ENCODE measurements at places on chromosomes 6 and 20.

- no peak for DNase-seq
Measured at GRCh38 chr20:51419231-51419630, 123.3 kb downstream of the NFATC2 start.

DNA sequence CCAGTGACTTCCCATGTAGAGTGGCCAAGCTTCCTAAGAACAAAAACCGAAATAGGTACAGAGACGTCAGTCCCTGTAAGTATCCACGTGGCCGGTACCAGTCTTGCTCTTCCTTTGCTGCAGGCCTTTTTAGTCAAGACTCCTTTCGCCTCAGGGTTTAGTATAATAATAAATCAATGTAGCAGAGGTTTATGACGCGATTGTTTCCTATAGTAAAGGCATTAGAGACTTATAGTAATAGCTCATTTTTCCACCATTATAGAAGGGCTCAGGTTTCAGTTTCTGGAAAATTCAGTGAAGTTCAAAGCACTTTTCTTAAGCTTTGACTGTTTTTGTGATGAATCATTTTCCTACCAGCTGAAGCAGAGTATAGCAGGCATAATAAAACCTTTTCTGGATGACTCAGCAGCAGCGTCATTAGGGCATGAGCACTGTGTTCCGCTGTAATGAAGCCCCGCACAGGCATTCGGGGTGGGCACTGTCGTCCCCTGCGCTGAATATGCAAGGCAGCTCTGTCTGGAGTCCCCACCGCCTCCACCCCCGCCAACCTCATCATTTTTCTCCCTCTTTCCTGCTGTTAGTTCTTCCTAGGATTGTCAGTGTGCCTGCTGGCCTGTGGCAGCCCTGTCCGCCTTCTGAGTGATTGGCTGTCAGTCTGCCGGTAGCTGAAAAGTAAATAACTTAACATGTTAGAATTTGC lies 51.3 kb downstream of the PTPN1 start:
- peak; percentile 95 for DNase-seq

GRCh38 chr6:66735106-66735890 lies 1028.3 kb upstream of the EYS start:
- DNase-seq: no peak

- no peak for DNase-seq
Measured at GRCh38 chr20:38383147-38383546, 36.9 kb downstream of the LBP start.

DNA sequence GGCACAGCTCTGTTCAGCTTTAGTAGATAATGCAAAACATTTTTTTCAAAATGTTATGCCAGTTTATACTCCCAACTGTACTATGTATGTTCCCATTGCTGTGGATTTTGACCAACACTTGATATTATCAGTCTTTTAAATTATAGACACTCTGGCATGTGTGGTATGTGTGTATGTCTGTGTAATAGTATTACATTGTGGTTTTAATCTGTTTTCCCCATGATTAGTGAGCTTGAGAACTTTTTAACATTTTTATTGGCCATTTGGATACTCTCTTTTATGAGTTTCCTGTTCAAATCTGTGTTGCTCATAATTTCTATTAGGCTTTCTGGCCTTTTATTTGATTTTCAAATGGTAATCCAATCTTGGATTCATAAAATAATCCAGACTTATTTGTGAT lies 69.2 kb upstream of the TXNDC5 start:
- DNase-seq: no peak

DNA sequence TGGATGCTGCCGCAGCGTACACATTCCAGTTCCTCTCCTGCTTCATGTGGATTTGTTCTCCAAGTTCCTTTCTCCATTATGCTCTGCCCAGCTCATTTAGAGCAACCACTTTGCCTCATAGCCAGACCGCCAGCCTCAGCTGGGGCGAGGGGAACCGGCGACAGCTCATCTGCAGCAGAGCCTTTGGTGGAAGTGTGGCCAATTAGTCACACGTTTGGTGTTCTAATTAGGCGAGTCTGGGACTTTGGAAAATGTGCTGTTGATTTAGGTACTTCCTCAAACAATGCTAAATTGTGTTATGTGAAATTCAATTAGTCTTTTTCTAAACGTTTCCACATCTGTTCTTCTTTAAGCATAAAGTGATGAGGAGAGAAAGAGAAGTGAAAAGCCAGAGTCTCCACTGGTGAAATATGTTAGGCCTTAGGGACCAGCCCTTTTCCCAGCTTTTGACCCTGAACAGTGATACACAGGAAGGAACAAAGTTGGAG lies 217.9 kb downstream of the TBX18 start:
- DNase-seq: no peak

- DNase-seq: no peak
Measured at GRCh38 chr6:158607411-158608170, 37.0 kb downstream of the DYNLT1 start.

DNA sequence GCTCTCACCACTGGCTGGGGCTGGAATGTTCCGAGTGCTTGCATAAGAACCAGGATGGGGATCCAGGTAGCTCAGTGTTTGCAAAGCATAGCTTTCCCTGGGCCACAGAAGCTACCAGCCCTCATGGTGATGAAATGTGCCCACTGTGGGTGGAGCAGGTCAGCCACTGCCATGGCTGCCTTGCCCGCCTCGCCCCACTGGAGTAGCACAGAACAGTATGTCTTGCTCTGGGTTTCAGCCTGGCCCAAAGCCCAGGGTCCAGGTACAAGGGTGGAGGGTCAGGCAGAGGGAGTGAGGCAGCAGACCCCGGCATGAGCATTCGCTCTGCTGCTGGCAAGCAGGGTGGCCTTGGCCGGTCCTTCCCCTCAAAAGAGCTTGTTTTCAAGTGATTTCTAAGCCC lies 34.7 kb downstream of the KCNK17 start:
- DNase-seq: no peak

- DNase-seq: no peak
Measured at GRCh38 chr6:135271626-135272025, 90.5 kb downstream of the MYB start.

GRCh38 chr6:105986998-105987397 lies 99.1 kb upstream of the PRDM1 start:
- DNase-seq: no peak

- no peak for DNase-seq
Measured at GRCh38 chr20:59664421-59664941, 60.1 kb downstream of the PHACTR3 start.

DNA sequence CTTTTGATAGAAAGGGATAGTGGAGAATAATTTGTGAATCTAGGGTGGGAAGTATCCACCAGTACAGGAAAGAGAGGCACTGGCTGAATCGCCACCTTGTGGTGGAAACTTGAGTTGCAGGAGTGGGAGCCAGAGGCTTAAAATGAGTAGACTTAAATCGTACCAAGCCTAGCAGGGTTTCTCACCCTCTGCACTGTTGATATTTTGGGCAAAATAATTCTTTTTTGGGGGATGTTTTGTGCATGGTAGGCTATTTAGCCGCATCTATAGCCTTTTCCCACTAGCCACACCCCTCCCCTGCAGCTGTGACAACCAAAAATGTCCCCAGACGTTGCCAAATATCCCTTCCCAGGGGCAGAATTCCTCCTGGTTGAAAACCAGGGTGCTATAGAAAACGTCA lies 119.1 kb downstream of the DHX35 start:
- peak; percentile 64 for DNase-seq

DNA sequence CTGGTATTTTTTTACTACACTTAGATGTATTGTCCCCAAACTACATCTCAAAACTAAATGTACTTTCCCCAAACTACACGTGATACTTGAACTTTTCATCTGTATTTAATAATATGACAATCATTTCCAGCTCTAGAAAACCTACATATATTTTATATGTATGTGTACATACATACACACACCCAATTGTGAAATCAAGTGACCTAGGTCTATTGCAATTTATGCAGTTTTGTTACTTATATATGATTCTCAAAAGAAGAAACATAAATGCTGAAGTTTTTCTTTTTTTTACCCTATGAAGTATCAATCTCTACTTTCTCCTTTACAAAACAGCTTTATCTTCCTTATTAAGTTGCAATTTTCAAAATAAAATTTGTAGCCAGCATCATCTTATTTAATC lies 4.7 kb downstream of the ADNP start:
- no peak for DNase-seq

DNA sequence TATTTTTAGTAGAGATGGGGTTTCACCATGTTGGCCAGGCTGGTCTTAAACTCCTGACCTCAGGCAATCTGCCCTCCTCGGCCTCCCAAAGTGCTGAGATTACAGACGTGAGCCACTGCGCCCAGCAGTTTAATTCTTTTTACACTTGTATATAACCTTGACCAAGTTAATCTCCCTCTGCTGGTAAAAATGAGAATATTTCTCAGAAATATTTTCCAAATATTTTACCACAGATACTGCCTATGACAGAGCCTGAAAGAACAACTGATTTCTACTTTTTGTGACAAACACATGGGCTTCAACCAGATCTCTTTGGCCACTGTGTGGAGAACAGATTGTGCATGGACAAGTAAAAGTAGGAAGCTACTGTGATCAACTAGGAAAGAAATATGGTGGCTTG lies 21.2 kb upstream of the NHSL1 start:
- DNase-seq: peak; percentile 38

DNA sequence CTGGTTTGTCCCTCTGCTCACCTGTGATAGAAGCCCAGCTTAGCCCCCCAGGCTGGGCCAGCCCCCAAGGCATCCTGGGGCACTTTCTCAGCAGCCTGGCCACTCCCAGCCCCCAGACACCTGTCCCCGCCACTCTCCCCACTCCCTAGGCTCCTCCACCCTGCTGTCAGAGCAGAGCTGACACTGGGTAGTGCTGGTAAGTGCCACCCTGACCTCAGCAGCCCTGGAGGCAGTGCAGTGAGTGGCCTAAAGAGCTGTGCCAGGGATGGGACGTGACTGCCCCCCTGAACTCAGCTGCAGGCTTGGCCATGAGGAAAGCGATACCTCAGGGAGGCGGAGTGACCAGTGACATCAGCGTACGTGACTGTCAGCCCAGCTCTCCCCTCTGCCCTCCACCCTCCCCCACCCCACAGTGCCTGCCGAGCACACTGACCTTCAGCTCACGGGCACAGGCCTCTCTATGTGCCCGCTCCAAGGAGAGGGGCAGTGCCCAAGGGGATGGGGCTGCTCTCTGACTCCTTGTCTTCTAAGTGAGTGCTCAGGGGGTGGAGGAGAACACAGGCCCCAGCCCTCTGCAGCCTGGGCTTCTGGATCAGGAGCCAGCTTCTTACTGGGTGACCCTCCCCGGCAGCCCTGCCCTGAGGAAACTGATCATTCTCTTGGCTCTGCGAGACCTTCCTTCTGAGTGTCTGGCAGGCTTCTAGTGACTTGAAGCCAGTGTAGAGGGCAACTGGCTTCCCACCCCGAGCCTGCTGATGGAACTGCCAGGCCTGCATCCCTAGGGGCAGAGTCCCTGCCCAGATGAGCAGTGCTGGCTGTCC lies 172.7 kb downstream of the MRPL14 start:
- DNase-seq: no peak

GRCh38 chr6:85065831-85066230 lies 301.4 kb upstream of the TBX18 start:
- DNase-seq: no peak

DNA sequence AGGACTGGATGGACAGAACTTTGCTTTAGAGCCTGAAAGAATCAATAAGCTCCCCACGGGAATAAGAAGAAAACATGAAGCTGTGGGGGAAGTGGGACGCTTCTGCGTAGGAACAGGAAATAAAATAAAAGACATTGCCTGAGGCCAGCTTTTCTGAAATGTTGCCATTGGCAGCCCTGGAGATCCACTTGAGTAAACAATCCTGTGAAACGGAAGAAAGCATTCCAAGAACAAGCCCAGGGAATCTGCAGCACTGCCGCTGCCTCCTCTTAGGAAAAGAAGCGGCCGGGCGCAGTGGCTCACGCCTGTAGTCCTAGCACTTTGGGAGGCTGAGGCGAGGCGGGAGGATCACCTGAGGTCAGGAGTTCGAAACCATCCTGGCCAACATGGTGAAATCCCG lies 182.3 kb upstream of the RALGAPA2 start:
- DNase-seq: no peak

DNA sequence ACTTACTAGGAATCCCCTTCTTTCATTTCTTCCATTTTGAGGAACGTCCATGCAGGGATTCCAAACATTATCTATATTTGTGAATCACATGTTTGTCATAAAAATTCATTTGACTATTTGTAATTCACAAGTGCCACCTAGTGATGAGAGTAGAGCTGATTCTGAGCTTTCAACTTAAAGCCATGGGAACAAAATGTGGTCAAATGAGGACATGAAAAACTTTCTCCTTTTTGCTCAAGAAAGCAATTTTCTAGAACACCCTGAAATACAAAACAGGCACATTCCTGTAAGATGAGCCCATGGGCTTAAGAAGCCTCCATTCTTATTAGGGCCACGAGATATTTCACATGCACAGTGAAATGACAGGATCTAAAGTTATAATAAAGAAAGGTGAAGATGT lies 12.3 kb downstream of the MAP3K7 start:
- no peak for DNase-seq

DNA sequence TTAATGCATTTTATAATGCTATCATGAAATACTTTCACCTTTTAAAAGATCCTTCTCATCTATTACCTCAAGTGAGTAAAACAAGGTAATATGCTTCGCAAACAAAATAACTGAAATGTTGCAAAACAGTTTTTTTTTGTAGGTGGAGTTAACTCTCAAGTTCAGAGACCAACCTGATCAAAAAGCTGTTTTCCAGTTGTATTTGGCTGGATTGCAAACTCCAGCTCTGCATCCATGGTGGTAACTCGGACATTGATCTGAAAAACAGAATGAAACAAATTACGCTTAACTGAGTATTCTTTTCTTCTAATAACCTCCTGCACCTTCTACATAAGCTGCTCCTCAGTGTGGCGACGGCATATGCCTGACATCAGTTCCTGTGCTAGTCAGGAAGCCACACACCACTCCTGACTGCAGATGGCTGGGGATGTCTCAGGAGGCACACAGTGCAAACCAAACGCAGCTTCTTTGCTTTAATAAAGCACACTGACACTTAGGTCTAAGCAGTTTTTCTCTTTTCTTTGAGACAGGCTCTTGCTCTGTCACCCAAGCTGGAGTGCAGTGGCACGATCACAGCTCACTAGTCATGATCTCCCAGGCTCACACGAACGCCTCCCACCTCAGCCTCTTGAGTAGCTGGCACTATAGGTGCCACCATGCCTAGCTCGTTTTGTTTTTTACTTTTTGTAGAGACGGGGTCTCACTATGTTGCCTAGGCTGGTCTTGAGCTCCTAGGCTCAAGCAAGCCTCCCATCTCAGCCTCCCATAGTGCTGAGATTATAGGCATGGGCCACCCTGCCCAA lies 29.9 kb downstream of the EZR start:
- DNase-seq: no peak

DNA sequence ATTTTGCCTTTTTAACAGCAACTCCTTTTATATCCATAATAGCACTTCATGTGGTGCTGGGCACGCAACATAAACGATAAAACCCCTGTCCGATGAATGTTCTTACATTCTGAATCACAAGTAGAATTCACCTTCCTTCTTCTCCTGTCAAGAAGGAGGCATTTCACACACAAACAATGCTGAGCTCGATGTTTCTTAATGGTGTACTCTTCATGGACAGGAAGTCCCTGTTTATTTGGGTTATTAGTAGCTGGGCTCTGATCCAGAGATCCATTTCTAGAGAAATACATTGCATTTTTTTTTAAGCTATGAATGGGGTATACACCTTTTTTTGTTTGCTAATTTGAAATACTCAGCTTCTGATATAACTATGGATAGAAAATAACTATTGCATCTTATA lies 82.4 kb downstream of the PPP1R3G start:
- DNase-seq: no peak

- no peak for DNase-seq
Measured at GRCh38 chr20:51373713-51374455, 168.6 kb downstream of the NFATC2 start.

GRCh38 chr6:142326540-142326939 lies 24.7 kb downstream of the ADGRG6 start:
- peak; percentile 77 for DNase-seq
